ENCODE measurements at places on chromosomes 5 and 9.

GRCh38 chr5:10921160-10921559 lies 160.1 kb upstream of the DAP start:
- no peak for DNase-seq

DNA sequence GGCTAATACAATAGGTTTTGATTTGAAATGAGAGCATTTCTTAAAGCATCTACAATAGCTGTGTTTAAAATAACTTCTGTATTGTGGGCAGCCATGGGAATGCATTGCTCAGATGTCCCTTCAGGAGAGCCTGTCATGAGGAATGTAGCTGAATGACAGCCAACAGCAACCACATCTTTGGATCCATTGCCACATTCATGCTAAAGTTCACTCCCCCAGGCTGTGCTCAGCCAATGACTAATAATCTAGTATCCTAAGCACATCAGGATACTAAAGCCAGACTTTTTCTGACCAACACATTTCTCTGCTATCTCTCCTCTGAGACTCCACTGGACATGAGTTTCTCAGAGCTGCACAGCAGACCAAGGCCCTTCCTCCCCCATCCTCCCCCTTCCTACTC lies 45.5 kb downstream of the HTR1A start:
- no peak for DNase-seq

DNA sequence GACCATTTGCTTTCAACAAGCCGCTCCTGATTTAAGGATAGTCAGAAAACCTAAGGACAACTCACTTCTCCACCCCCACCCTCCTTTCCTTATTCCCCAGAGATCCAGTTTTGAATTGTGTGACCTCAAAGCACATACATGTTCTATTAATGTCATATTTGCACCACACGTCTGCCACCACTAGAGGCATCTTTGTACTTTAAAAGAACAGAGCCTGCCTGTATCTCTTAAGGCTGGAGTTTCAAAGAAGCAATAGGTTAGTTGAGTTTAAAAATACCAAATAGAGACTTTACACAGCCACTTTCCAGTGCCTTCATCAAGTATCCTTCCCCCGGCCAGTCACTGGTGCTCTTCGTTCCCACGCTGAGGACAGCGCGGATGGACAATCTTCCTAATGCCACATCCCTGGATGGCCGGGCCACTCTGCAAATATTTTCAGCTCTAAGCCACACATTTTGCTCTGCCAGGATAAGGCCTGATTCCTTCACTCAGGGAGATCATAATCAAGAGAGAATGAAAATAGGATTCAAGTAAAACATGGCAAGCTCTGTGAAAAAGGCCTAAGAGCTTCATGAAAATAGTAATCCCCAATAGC lies 146.3 kb downstream of the SNCAIP start:
- no peak for DNase-seq

GRCh38 chr5:141672841-141673813 lies 8.9 kb downstream of the ARAP3 start:
- DNase-seq = no peak

- DNase-seq = no peak
These were observed 63.6 kb upstream of the C5orf63 start for GRCh38 chr5:127136908-127137307.

All from stimulated activated CD8-positive, alpha-beta memory T cell treated with anti-CD3 and anti-CD28 coated beads, Interleukin-4, amount 100 ng/mL, for 1 hour (primary cell).